ENCODE measurements at places on chromosomes 2 and 18.

GRCh38 chr18:76546436-76546835 lies 51.4 kb upstream of the ZNF516 start:
- no peak for DNase-seq

GRCh38 chr2:35168351-35168750 lies 1187.2 kb upstream of the CRIM1 start:
- no peak for DNase-seq

DNA sequence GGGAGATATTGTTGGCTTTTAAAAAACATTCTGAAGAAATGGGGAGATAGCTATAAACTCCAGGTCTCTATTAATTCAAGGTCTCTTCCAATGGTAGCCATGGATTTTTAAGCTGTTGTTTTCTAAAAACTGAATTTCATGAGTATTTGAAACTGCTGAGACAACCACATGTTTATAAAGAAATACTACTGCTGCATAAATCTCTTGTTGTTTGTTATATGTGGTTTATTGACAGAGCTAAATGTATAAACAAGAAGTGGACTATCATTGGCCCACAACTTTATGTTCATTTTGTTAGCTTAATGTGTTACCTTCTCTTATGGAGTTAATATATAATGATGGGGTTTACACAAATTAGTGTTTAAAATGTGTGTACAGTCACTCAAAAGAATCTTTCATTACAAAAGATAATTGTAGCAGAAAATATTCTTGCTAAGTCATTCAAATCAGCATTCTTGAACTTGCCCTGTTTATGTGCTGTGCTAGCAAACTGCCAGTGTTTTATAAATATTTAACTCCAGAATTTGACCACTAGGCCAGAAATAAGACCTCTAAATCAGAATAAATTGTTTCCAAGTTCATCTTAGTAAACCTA lies 242.1 kb downstream of the TMX3 start:
- no peak for DNase-seq

- no peak for DNase-seq
These were observed 103.1 kb upstream of the MGAT5 start for GRCh38 chr2:134150760-134151159.

DNA sequence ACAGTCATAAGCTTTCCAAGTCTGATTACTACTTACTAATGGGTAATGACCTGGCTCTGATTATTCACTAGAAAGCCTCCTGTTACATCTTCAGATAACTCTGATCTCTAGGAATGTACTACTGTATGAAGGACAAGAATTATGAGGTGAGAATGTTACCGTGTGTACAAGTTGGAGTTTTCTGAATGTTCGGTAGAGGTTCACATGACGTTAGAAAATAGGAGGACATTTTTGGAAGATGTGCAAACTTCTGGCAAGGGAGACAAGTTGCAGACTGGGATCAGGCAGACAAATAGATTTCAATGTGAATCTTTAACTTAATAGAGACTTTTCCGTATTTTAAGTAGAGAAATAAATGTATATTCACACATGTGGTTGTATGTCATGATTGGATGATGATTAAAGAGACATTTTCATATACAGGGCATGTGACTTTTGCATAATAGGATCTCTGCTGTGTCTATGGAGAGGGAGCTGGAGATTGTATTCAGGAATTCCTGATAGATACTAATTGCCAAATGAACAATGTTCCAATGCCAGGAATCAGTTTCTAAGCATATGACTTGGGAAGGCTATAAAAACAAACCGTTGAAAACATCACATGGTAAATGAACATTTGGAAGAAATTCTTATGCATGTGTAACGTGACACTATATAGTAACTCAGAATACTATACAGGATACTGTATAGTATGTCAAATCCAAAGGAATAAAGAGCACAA lies 1695.8 kb upstream of the PIK3C3 start:
- DNase-seq = no peak

DNA sequence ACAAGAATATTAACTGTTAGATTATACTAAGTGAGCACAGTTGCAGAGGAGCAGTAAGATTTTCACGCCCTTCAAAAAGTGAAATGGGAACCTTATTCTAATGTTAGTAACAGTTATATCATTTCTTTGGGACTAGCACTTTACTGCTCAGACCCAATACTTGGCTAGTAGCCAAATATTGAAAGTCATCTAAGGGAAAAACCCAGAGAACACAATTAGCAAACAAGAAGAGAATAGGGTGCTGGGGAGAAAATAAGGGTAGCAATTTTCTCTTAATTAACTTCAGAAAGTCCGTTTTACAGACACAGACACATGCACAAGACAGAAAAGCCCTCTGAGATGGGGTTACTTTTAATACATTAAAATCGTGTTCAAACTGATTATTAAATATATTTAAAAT lies 71.8 kb downstream of the ID2 start:
- peak; percentile 86 for DNase-seq

- DNase-seq = no peak
These were observed 173.3 kb upstream of the ZEB2 start for GRCh38 chr2:144693179-144693578.

- no peak for DNase-seq
These were observed 186.1 kb upstream of the RBMS1 start for GRCh38 chr2:160679686-160680085.

GRCh38 chr18:63788447-63789096 lies 13.4 kb downstream of the SERPINB7 start:
- DNase-seq = no peak

- peak; percentile 78 for DNase-seq
These were observed 316.8 kb upstream of the KCNH7 start for GRCh38 chr2:163155279-163155883.

- DNase-seq = no peak
These were observed 119.6 kb upstream of the SLC38A11 start for GRCh38 chr2:165074884-165075283.

- DNase-seq = no peak
These were observed 94.7 kb upstream of the CDC42EP3 start for GRCh38 chr2:37766106-37766505.

DNA sequence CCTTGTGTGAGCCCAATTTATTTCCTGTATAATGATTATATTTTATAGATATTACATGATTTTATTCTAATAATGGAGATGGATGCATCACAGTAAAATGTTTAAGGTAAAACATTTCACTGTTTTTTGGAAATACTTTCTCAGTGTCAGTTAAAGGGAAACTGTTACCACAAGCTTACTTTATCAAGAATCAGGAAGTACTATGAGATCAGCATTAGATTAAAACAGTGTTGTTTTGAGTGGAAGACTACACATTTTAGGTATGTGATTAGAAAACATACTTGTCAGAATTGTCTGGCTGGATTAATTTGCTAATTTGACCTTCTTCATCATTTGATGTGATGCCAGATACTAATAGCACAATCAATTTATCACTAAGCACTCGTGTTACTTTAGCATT lies at the start of gene HRH4:
HRH4 (plus strand) TSS at position 250 of the 400 bp plus-strand sequence; CDS start at position 342, 92 bp downstream.
- no peak for DNase-seq
